ENCODE measurements at places on chromosomes 1 and 21.

GRCh38 chr21:31326522-31327242, 17.4 kb downstream of the TIAM1 start:
- no peak for DNase-seq

- peak; percentile 5 for DNase-seq
These were observed 1.6 kb downstream of the COL11A1 start for GRCh38 chr1:103106426-103107341.

DNA sequence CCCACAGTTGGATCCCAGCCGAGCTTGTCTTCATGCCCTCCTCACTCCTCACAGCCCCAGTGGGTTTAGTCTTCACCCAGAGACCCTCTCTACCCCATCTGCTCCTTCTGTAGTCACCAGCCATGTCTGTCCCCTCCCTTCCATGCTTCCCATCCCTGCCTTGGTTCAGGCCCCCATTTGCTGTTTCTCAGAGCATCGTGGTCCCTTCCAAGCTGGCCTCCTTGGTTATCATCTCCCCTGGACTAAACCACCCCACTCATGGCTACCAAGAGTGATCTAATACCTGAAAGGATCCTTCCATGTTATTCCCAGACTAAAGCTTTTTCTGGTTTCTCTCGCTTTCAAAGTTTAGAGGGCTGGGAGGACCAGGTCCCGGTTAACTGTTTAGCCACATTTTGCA, 8.3 kb downstream of the CNIH3 start:
- DNase-seq: no peak

DNA sequence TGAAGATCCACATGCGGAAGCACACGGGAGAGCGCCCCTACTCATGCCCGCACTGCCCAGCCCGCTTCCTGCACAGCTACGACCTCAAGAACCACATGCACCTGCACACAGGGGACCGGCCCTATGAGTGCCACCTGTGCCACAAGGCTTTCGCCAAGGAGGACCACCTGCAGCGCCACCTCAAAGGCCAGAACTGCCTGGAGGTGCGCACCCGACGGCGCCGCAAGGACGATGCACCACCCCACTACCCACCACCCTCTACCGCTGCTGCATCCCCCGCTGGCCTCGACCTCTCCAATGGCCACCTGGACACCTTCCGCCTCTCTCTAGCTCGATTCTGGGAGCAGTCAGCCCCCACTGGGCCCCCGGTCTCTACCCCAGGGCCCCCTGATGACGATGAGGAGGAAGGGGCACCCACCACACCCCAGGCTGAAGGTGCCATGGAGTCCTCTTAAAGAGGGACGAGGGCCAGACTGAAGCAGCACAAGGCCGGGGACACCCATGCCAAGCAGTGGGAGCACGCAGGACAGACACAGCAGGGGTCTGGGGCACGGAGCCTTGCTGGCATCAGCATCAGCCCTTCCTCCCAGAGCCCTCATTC, 13.7 kb downstream of the ZBTB7B start:
- no peak for DNase-seq

GRCh38 chr1:232600424-232601258, 29.3 kb downstream of the SIPA1L2 start:
- DNase-seq: no peak

GRCh38 chr1:153365696-153366095, 8.0 kb downstream of the S100A9 start:
- no peak for DNase-seq

- DNase-seq: no peak
These were observed 3.8 kb upstream of the GOLT1A start for GRCh38 chr1:204217648-204218000.

DNA sequence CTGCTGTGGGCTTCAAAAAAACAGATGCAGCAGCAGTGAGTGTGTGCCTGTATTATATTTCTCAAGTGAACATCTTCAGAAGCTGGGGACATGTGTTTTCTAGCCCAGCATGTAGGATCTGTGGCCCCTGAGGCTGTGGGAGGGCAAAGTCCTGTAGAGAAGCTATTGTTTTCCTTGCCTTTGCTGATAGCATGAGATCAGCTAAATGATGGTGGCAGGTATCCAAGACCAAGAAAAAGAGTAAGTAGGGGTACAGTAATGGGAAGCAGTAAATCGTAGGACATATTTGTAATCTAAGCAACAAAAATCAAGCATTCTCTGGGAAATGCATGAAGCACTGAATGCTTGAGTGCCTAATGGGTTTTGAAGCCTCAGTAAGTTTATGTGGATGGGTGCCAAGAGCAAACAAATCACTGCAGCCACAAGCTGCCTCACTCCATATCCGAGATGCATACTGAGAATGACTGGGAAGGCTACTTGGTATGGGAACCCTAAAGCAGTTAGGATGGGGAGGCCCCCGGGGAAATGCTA, 98.3 kb downstream of the CD58 start:
- no peak for DNase-seq

- DNase-seq: no peak
These were observed 936.7 kb upstream of the TMPRSS15 start for GRCh38 chr21:19340303-19340702.

GRCh38 chr1:76191561-76191960, 117.0 kb downstream of the ST6GALNAC3 start:
- no peak for DNase-seq

DNA sequence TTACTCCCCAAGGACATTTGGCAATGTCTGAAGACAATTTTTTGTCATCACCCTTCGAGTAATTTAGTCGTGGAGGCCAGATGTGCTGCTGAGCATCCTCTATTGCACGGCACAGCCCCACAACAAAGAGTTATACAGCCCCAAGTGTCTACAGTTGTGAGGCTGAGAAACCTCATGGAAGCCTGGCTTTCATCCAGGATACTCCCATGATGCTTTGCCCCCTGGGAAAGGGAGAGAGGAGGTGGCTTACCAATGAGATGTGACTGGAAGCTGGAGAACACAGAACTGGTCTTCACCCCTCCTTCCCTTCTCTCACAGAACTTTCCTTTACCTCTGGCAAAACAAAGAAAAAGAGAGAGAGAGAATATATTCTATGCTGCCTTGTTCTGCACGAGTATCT, 150.9 kb upstream of the VAMP3 start:
- no peak for DNase-seq

DNA sequence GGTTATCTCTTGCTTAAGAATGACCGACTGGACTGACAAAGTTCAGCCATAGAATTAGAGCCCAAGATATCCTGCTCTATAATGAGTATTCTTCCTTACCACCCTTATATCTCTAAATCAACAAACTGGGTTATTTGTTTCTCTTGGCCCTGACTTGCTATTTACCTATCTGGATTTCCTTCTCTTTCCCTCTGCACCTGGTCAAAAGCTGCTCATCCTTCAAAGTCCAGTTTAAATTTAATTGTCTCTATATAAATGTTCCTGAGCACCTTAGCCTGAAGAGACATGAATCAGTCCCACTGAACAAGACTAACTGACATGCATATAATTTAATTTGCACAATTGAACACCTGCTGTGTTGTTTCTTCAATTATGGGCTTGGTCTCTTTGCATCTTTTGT, 127.1 kb upstream of the KCNJ15 start:
- DNase-seq: no peak

GRCh38 chr1:79614762-79615161, 608.2 kb upstream of the ADGRL4 start:
- DNase-seq: no peak

GRCh38 chr1:12692967-12693782, 22.7 kb upstream of the AADACL3 start:
- no peak for DNase-seq

DNA sequence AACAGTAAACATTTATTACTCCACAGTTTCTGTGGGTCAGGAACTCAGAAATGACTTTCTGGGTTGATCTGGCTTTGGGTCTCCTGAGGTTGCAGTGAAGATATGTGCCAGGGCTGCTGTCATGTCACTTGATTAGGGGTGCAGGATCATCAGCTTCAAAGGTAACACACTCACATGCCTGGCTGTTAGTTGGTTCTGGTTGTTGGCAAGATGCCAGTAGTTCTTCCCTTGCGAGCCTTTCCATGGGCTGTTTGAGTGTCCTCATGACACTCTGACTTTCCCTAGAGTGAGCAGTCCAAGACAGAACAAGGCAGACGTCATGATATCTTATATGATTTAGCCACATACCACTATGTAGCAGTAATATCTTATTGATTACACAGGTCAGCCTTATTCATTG, 1.8 kb downstream of the SWT1 start:
- DNase-seq: no peak

DNA sequence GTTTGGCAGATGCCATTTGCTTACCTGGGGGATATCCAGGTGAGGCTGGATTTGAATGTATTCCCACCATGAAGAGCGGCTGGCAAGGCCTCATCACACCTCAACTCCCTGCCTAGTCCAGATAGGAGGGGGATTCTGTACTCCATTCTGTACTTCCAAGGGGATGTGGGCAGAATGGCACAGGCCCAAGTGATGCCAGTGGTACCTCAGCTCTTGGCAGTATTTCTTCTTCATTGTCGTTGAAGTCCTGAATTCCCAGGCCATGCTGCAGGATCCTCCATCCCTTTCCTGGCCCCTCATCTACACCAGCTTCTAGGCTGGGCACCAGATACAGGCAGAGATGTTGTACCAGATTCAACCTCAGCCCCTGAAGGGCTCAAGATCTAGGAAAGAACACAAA, 47.9 kb downstream of the KLHDC7A start:
- no peak for DNase-seq

- DNase-seq: no peak
These were observed 347.9 kb downstream of the LTN1 start for GRCh38 chr21:28644762-28645161.

DNA sequence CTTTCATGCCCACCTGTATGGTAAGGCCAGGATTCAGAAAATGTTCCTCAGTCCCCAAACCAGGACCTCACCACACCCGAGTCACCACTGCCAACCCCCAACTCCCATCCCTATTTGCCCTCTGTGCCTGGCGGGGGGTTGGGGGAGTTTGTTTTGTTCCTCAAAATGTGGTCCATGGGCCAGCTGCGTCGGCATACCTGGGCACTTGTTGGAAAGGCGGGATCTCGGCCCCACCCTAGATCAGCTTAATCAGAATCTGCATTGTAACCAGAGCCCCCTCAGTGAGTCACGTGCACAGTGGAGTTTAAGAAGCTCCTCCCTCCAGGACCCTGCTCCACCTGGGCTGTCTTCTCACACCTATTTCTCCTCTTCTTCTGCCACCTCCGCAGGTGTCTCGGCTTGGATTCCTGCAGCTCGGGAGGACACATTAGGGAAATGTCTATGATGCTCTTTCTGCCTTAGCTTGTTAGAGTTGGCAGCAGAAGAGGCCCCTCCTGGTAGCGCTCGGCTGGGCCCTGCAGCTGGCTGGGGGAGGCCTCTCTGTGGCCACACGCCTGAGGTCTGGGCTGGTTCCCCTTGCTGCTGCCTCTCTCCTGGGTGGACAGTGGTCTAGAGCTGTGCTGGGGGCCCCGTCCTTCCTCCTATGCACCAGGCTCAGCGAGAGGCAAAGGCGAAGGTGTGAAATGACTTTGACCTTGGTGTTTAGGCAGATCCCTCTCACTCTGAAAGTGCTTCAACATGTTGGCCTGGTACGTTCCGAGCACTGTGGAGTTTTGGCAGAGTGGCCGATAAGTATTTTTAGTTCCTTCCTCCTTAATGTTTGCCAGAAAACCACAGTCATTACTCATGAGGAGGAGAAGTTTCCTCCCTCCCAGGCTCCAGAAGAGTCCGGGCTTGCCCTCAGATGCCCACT, 41.8 kb upstream of the CAMTA1 start:
- DNase-seq: no peak

- no peak for DNase-seq
These were observed 27.8 kb downstream of the NTPCR start for GRCh38 chr1:232978091-232978634.

DNA sequence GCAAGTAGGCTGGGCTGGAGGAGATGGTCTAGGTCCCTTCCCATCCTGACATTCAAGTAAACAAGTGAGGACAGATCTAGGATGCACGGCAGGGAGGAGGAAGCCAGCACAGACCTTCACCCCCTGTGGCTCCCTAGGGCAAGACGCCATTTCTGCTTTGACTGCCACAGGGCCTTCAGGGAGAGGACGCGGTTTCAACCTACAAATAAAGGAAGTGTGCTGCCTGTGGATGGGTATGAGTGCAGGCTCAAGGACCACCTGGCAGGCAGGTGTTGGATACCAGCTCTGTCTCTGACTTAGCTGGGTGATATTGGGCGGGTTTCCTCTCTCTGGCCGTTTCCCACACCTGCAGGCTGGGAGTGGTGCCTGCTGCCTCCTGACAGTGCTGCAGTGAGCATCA, 16.2 kb downstream of the SLC2A1 start:
- DNase-seq: no peak

DNA sequence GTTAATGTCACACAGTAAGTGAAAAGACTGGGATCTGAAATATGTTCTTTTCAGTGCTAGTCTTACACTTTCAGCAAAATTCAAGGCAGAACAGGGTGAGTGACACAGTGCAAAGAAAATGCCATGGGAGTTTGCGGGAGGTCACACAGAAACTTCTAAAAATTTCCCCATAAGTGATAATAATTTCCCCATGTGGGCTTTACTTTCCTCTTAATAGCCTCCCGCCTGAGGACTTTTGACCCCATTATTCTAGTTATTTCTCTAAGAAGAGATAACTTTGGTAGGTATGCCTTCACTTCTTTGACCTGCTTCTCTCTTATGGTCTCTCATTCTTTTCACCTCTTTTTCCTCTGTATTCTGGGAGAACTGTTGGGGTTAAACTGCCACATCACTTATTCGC, 8.1 kb upstream of the DNAH14 start:
- DNase-seq: no peak

GRCh38 chr1:66223681-66224080, 310.3 kb upstream of the SGIP1 start:
- no peak for DNase-seq

DNA sequence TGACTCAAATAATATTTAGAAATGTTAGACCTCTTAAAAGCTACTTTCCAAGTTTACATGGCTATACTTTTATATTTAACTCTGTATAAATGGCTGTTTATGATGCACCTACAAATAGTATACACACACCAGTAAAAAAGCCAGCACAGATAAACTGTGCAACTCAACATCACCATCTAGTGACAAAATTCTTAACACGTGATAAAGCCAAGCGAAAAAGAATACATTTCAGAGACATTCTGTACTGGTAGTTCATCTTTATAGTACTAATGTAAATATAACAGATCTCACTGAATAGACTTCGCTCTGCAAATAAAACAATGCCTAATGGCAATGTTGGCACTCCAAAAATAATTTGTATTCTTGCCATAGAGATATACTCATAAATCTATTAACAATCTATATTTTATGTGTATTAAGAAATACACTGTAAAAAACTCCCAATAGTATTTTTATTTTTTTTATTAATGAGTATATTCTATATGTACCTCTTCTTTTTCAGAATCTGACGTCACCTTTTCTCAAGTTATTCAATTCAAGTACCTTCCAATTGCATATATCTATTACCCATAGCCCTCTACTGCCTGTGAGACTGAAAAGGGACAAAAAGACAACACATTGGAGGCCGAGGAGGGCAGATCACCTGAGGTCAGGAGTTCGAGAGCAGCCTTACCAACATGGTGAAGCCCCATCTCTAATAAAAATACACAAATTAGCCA, 100.2 kb downstream of the DPYD start:
- peak; percentile 56 for DNase-seq

DNA sequence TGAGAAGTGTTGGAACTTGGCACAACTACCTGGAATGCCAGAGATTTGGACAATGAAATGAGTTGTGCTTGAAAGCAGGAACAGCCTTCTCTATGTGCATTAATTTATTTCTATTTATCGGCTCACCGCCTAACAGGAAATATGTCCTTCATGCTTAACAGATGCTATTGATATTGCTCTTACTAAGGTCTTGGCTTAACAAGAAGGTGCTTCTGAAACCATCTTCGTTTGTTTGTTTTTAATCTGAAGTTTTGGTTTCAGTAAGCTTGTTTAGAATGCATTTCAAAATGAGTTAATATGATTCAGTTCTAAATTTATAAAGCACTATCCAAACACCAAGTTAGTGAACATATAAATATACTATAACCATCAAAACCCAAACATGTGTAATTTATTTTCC, 898.3 kb upstream of the B3GALT2 start:
- no peak for DNase-seq

Measured in RKO (cell line).